ENCODE measurements at places on chromosomes 2 and 18.

GRCh38 chr2:135050684-135051083, 1.4 kb upstream of the RAB3GAP1 start:
- DNase-seq: no peak

DNA sequence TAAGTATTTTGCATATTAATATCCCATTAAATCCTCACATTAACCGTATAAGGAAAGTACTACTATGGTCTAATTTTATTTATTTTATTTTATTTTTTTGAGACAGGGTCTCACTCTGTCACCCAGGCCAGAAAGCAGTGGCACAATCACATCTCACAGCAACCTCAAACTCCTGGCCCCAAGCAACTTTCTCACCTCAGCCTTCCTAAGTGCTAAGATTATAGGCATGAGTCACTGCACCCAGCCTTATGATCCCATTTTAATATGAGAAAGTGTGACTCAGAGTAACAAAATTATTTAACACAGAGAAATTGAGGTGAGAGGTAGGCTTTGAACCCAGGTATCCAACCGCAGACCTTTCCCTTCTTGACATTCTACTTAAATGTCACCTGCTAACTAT, 330.0 kb upstream of the POU3F3 start:
- DNase-seq: no peak

- DNase-seq: peak; percentile 68
Observed at GRCh38 chr2:55718165-55719008, 24.7 kb upstream of the PNPT1 start.

DNA sequence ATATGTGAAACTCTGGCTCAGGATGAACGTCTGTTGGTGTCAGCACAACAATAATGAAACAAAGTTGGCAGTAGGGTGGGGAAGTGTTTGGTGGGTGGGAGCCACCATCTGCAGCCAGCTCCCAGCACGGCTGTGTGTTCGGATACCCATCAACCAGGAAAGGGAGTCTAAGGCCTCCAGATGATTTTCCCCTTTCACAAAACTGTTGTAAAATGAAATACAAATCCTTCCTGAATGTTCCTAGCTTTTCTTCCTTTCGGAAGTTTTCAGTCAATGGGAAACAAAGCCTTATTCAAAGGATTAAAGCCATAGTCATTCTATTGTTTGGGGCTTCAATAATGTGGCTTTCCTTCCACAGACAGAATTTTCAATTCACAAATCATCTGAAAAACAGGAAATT, 14.5 kb upstream of the DARS1 start:
- DNase-seq: no peak

DNA sequence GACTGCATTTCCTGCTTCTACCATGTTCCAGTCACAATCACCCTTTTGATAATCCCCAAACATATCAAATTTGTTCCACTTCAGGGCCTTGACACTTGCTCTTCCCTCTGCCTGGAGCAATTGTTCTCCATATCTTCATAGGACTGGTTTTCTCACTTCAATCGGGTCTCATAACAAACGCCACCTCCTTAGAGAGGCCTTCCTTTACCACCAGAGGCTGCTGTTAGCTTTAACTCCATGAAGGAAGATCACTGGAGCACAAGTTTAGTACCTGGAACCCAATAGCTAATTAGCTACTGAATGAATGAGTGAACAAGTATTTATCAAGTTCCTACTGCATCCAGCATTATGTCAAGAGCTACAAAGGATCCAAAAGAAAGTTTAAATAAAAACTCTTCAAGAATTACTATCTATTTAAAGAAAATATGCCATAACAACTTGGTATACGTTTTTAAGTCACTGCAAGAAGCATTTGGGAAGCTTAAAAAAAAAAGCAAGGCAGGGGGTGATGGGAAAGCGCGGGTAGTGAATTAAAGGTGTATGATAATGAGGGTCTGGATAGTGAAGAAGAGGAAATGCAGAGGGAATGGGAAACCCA, 58.8 kb downstream of the BAZ2B start:
- no peak for DNase-seq

DNA sequence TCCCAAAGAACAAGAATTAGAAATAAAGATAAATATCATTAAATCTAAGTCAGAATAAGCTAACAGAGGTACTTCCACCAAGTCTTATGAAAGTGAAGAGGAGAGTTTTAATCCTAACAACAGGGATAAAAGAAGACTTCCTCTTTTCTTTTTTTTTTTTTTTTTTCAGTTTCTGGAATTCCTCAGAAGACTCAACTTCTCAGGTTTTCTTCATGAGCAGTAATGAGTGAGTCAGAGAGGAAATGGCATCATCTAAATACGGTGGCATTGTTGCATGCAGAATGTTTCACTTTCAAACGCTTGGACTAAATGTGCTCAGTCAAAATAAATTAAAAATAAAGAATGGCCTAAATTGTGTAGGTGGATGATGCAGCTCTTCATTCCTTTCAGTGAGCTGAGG, 45.6 kb upstream of the ARHGAP15 start:
- DNase-seq: peak; percentile 15

DNA sequence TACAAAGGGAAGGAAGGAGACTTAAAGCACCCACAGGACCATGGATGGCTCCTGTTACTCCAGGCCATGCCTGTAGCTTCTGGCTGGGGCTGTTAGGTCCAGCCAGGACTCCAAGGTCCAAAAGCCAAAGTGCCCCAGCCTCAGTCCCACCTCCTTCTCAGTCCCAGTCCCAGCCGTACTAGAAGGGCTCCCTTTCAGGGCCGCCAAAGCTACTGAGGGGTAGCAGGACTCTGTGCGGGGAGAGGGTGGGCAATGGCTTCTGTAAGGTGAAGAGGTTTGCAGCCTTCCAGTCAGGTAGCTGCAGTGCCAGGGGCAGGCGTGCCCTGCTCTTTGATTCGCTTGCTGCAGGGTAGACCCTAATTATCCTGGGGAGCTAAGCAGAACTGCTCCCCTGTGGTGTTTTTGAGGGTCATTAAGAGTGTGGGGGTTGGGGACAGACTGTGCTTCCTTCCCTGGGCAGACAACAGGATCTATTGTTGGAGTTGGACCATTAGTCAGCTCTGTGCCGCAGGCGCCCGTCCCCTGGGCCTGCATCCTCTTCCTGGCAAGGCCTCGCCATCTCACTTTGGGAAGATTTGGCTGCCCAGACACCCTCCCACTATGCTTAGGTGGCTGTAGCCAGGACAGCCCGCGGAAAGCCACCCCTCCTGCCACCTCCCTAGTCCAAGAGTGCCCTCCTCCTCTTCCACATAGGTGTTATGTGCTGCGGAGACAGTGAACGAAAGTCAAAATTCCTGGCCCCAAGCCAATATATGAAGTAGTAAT, 118.8 kb downstream of the ZBTB7C start:
- no peak for DNase-seq

DNA sequence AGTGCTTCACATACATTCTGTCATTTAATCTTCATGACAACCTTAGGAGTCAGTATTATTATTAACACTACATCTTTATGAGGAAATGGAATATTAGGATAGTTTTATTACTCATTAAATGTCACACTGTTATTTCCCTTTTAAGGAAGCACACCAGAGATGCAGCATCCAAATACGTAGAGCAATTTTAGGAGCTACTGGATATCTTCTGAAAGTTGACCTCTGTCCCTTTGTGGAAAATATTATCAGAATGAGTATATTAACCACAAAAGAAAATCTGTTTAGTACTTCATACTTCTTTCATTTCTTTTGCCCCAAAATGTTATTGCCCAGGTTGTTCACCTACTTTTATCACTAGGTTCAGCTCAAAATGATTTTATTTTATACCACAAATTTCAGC, 72.9 kb upstream of the APCDD1 start:
- DNase-seq: no peak

GRCh38 chr2:2919574-2920365, 457.8 kb downstream of the EIPR1 start:
- DNase-seq: no peak

DNA sequence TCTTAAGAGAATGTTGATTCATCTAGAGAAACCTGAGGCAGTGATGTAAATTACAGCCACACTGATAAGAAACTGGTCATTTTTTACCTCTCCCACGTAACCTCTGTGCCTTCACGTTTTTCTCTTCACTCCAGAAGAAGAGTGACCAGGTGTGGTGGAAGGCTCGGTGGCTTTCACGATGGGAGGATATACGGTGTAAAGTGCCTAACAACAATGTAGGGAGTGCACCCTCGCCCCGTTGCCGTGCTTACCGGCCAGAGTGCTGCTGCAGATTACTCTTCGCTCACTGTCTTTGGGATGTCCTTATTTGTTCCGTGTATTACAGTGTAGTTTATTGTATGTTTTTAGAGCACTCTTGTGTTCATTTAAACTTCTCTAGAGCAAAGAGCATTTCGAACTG, 46.5 kb downstream of the NCK2 start:
- no peak for DNase-seq

- no peak for DNase-seq
Observed at GRCh38 chr2:42137125-42137841, 31.9 kb upstream of the EML4 start.
